ENCODE measurements at places on chromosomes 11 and 22.
A peak's percentile ranks its signal among the peaks of the same experiment; 100 is the strongest.

DNA sequence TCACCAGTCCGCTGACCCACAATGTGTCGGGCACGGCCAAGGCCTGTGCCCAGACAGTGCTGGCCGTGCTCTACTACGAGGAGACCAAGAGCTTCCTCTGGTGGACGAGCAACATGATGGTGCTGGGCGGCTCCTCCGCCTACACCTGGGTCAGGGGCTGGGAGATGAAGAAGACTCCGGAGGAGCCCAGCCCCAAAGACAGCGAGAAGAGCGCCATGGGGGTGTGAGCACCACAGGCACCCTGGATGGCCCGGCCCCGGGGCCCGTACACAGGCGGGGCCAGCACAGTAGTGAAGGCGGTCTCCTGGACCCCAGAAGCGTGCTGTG lies 6.1 kb downstream of the SLC35C1 start:
- no peak for DNase-seq

GRCh38 chr11:14393889-14394288 lies 34.9 kb upstream of the RRAS2 start:
- DNase-seq, result no peak

GRCh38 chr11:112520354-112520753 lies 259.7 kb upstream of the PLET1 start:
- no peak for DNase-seq

DNA sequence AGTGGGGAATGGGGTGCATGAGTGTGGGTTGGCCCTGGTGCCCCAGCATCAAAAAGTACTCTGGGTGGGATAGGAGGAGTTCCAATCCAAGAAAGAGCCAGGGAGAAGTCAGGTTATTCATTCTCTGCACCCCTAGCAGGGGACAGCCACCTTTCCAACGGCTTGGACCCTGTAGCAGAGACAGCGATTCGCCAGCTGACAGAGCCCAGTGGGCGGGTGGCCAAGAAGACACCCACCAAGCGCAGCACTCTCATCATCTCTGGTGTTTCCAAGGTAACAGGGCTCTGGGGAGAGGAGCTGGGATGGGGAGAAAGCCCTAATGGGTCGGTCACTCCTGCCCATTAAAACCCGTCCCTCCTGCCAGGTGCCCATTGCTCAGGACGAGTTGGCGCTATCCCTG lies 6.6 kb downstream of the C2CD2L start:
- DNase-seq, result no peak

DNA sequence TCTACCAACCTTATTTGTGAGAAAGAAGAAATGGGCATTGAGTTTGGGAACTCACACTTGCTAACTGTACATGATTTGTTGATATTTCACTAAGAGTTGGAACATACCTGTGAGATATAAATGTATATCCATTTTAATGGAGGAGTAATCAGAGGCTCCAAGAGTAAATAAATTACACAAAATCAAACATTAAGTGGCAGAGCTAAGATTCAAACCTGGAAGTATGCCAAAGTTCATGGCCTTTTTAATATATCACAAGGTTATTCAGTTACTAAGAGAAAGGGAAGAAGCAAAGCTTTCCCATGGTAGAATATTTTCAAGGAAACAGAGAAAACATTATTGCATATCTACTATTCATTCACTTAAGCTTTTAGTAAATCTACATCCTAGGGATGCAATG lies 1641.1 kb downstream of the FAM181B start:
- DNase-seq, result no peak

- DNase-seq, result no peak
Measured at GRCh38 chr11:68092411-68092810, 28.8 kb downstream of the CHKA start.

DNA sequence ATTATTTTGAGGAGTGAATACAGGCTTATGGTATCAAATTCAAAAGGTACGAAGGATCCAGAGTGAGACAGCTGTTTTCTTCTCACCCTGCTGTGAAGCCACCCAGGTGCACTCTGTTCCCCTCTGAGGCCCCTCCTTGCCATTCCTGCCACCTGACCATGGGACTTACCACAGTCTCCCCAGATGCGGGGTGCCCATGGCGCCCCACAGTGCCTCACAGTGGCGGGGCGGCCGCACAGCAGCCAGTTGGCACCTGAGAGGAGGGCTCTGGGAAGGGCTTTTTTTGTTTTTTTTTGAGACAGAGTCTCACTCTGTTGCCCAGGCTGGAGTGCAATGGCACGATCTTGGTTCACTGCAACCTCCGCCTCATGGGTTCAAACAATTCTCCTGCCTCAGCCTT lies 151.7 kb downstream of the CEP164 start:
- no peak for DNase-seq

GRCh38 chr11:124798991-124799347 lies 1.2 kb downstream of the MSANTD2 start:
- DNase-seq, result peak; percentile 77

- DNase-seq, result no peak
Measured at GRCh38 chr22:45317551-45318167, 7.9 kb downstream of the FAM118A start.

GRCh38 chr11:15738931-15739330 lies 617.4 kb downstream of the SOX6 start:
- DNase-seq, result no peak

DNA sequence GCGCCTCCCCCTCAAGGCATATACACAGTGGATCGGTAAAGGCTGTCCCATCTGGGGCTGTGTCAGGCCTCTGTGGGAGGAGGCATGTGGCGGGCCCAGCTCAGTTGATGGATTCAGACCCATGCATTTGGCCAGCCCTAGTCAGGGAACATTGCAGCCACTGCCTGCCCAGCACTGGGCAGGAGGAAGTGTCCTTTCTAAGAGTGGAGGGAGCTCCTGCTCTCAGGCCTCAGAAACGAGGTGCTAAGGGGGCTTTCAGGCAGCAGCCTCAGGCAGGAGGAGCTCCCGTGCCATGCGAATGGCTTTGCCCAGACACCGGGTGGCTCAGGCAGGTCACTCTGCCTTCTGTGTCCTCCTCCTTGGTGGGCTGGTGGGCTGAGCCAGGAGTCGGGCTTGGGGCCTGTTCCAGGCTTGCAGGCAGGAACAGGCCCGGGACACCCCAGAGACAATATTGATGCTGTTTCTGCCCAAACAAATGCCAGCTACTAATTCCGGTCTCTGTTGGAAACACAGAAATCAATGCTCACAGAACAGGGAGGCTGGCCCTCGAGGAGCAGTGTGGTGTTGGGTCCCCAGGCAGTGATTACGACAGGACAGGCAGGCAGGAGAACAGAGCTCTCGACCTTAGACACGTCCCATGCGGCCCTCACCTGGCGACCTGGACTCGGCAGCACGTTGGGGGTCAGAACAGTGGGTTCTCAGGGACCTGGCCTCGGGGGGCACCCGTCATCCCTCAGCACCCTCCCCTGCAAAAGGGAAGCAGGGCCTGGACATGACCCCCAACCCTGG lies 42.3 kb upstream of the CCDC188 start:
- no peak for DNase-seq

GRCh38 chr11:6012035-6012668 lies 5.4 kb upstream of the OR56A4 start:
- DNase-seq, result no peak

- DNase-seq, result no peak
Measured at GRCh38 chr11:30431127-30431814, 108.4 kb downstream of the ARL14EP start.

GRCh38 chr22:35451592-35451991 lies 51.7 kb downstream of the MCM5 start:
- no peak for DNase-seq

DNA sequence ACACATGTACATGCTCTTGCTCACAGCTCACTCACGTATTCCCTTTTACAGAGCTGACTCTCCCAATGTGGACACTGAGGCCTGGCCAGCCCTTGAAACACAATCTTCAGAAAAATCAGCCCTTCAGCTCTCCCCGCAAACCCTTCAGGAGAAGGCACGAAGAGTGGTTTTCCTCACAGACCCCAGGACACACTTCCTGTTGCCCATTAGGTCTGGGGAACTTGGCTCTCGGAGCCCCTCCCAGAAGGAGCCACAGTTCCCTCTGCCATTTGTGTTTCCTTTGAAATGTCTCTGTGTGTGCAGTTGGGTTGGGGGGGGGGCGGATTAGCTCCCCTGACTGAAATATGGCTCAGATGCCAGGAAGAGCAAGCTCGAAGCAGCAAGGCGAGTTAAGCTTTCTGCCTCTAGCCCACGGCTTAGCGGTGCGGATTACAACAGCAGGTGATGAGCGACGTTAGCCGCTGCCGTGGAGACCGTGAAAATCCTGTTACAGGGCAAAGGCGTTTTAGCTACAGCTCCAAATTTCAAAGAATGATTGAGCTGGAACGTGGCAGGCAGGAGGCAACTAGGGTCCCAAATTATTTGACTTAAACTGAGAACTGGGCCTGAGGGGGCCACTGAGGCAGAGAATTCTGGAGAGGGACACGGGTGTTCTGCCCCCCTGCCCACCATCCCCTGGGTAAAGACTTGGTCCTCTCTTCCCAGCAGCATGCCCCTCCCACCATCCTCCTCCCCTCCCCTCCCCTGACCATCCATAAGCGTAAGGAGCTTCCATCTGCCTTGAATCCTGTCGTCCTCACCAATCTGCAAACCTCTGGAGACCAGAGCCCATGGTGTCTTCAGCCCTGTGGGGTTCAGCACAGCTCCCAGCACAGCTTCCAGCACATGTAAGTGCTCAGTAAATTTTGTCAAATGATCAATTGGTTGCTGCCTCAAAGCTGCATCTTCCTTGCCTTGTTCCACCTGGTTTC lies 598.6 kb downstream of the BUD13 start:
- no peak for DNase-seq

- DNase-seq, result peak; percentile 25
Measured at GRCh38 chr11:75462117-75462653, 29.2 kb upstream of the KLHL35 start.

GRCh38 chr11:114158421-114158820 lies 98.9 kb downstream of the ZBTB16 start:
- no peak for DNase-seq

- no peak for DNase-seq
Measured at GRCh38 chr11:66084821-66085475, 14.9 kb downstream of the PACS1 start.

DNA sequence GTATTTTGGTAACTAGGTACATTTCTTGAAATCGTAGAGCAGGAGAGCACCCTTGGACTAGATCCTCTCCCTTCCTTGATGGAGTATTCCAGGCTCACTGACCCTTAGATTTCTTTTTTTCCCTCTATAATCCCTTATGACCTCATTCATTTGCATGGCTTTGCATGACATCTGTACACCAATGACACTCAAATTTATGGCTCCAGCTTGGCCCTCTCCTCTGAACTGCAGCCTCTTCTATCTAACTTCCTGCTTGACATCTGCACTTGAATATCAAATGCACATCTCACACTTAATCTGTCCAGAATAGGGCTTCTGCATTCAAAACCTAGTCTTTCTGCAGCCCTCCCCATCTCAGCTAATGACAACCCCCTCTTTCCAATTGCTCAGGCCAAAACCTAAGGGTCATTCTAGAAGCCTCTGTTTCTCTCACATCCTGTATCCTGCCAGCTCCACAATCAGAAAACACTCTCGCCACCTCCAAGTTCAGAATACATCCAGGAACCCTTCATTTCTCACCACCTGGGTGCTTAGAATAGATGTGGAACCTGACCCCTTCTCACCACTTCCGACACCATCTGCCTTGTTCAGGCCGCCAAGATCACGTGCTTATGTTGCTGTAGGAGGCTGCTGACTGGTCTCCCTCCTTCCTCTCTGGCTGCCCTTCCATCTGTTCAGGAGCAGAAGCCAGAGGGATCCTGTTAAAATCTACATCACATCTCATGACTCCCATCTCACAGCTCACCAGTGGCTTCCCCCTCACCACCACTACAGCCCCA lies 138.9 kb upstream of the MTNR1B start:
- no peak for DNase-seq

- DNase-seq, result no peak
Measured at GRCh38 chr11:73804712-73805111, 17.0 kb downstream of the MRPL48 start.

GRCh38 chr11:125327518-125328224 lies 163.1 kb downstream of the PKNOX2 start:
- no peak for DNase-seq

- DNase-seq, result peak; percentile 81
Measured at GRCh38 chr11:67356864-67357561, 3.7 kb upstream of the POLD4 start.

GRCh38 chr11:2807801-2808241 lies 77.8 kb downstream of the CDKN1C start:
- no peak for DNase-seq

- DNase-seq, result no peak
Measured at GRCh38 chr11:98104249-98104648, 916.5 kb upstream of the CNTN5 start.

- DNase-seq, result peak; percentile 25
Measured at GRCh38 chr11:3781423-3781822, 15.9 kb downstream of the NUP98 start.

GRCh38 chr22:20031732-20032406 lies 11.0 kb downstream of the TANGO2 start:
- DNase-seq, result no peak

GRCh38 chr11:36280531-36280930 lies 8.7 kb downstream of the COMMD9 start:
- no peak for DNase-seq

- no peak for DNase-seq
Measured at GRCh38 chr22:17587629-17588028, 24.3 kb downstream of the SLC25A18 start.

DNA sequence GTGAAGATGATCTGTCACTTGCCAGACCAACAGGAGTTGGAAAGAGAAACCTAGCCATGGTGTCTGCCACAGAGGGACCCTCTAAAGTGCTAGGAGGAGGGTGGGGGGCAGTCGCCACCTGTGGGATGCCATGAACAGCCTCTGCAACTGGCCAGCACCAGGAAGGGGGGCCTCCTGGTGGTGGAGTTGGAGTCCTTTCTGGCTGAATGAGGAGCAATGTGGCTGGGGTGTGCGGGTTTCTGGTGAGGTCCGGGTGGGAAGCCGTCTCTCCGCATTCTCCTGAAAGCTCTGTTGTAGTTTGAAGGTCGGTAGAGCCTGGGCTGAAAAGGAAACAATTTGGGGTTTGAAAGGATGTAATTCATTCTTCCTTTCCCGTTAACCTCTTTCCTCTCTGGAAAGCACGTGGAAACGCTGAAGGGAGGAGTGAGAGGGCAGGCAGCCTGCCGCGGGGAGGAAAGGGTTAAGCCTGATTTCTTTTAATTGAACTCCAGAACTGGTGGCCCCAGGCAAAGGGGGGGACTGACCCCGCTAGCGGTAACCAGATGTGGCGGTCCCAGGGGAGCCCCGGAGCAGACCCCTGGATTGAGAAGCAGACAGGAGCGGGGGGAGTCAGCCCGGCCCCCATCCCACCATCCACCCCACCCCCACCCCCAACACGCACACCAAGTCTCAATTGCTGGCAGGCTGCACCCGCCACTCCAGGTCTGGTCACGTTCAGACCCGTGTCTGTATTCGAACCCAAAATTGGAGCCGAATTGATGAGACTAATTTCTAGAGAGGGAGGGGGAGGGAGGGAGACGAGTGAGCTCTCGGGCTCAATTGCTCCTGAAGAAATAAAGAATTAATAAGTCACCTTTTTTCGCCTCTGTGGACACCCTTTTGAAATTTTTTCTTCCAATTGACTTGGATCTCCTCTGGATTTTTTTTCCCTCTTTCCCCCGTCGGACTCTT lies 1.8 kb upstream of the FLI1 start:
- DNase-seq, result no peak

DNA sequence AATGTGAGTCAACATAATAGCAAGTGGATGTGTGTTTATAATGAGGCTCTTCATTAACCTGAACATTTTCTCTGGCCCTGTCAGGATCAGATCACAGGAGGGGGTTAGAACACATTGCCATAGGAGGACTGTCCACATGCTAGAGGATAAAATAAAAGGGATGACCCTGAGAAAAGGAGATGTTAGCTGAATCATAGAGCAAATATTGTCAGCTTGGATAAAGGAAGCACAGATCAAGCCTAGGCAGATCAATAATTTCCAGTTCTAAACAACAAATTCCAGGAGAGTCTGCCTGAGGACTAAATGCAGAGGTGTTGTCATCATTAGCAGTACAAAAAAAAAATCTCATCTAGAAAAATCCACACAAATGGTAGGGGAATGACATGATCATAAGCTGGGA lies 337.9 kb downstream of the LRRC4C start:
- no peak for DNase-seq

All from fibroblast of upper back skin (primary cell).